ENCODE measurements at places on chromosomes 11 and 22.

- DNase-seq = no peak
Observed at GRCh38 chr11:12278766-12279671, 98.4 kb upstream of the PARVA start.

DNA sequence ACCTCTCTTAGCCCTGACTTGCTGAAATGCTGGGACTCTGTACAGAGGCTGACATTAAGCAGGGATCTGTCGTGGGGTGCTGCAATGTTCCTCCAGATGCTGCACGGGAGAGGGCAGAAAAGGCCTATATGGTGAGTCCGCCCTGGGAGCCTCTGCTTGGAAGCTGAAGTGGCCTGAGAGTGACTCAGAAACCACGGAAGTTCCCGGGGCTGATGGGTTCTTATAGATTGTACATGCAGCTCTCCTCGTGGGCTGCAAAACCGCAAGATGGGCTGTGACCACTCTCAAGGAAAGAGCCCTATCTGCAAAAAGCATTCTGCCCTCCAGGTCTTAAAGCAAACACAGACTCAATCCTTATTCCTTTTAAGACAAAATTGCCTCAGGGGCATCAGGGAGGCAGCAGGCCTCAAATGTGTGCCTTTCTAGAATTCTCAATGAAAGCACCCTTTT, 5.8 kb upstream of the SLC43A3 start:
- DNase-seq = no peak

DNA sequence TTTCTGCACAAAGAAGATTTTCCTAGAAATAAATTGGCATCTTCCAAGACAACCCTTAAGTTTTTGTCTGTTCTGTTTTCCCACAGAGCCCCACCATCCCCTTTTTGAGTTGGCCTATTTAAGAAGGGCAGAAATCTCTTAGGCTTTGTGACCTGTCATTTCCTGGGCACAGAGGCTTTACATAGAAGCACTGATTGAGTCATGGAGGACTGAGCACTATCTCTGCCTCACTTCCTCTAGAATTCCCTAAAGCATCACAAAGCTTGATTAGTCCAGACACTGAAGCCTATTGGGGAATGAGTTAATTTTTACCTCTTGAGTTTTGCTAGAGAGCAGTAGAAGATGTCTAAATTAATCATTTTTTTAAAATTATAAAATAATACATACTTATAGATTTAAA, 25.4 kb downstream of the TRIM44 start:
- DNase-seq = no peak

GRCh38 chr11:113685654-113686359, 20.3 kb downstream of the TMPRSS5 start:
- no peak for DNase-seq

DNA sequence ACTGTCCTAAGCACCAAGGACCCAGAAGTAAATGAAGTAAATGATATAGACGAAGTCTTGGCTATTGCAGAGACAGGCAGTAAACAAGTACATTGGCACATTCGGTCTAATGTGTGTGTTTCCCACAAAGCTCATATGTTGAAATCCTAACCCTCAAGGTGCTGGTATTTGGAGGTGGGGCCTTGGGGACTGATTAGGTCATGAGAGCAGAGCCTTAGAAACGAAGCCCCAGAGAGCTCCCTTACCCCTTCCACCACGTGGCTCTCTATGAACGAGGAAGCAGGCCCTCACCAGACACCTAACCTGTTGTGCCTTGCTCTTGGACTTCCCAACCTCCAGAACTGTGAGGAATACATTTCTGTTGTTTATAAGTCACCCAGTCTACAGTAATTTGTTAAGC, 14.9 kb downstream of the CLMP start:
- peak; percentile 80 for DNase-seq

DNA sequence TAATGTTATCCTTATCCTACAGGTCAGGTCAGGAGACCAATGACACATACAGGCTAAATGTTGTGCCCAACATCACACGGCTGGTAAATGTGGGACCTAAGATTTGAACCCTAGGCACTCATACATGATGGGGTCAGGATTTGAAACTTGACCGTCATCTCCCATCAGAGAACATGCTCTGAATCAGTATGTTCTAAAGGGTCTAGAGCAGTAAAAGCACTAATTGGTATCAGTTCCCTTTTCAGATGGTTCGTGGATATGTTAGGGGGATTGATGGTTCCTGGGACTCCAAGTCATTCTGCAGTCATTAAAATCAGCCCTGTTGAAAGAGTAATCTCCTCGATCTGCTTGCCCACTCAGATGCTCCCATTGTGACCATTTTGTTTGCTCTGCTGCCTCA, 65.5 kb downstream of the BMAL1 start:
- no peak for DNase-seq

- no peak for DNase-seq
Observed at GRCh38 chr22:40529821-40530220, 106.7 kb downstream of the MRTFA start.

GRCh38 chr11:134460062-134460561, 48.1 kb upstream of the B3GAT1 start:
- DNase-seq = no peak

- DNase-seq = no peak
Observed at GRCh38 chr11:72897506-72897905, 83.3 kb downstream of the ATG16L2 start.

DNA sequence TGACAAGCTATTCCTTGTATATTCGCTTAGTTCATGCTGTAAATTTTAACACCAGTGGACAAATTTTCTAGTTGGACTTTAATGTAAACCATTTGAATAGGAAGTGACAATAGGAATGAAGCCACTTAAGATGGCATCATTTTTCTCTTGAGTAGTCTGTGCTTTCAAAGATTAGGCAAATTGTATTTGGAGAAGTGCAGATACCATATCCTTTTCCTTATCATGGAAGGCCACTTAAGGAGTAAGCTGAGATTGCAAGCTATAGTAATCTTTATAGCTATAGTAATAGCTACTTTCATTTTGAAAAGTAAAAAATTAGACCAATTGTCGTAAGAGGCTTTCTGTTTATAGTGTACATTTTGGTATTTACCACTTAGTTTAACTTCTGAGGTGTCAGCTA, 12.8 kb downstream of the CAPRIN1 start:
- no peak for DNase-seq

GRCh38 chr11:4178813-4179662, 84.4 kb downstream of the RRM1 start:
- DNase-seq = no peak

DNA sequence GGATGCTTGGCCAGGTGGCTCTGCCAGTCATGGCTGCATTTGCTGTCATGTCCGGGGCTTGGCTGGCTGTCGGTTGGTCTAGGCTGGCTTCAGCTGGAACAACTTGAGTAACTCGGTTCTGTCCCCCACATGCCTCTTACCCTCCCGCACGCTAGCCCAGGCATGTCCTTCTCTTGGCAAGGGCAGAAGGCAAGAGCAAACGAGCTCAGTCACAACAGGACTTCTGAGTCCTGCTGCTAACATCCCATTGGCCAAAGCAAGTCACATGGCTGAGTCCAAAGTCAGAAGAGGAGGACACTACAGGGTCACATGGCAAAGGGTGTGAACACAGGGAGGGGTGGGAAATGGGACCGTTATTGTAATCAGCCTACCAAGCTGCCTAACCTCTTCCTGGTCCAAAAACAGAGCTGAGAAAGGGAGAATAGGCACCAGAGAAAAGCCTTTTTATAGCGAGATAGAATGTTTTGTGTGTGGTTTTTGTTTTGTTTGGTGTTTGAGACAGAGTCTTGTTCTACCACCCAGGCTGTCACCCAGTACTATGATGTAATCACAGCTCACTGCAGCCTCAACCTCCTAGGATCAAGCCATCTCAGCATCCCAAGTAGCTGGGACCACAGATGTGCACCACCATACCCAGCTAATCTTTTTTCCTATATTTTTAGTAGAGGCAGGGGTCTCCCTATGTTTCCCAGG, 81.9 kb downstream of the MN1 start:
- DNase-seq = peak; percentile 82

- DNase-seq = no peak
Observed at GRCh38 chr22:39359659-39360195, 9.9 kb downstream of the SYNGR1 start.

- DNase-seq = no peak
Observed at GRCh38 chr11:32332990-32333319, 102.4 kb downstream of the WT1 start.

GRCh38 chr11:110634370-110634769, 77.9 kb downstream of the ARHGAP20 start:
- no peak for DNase-seq

DNA sequence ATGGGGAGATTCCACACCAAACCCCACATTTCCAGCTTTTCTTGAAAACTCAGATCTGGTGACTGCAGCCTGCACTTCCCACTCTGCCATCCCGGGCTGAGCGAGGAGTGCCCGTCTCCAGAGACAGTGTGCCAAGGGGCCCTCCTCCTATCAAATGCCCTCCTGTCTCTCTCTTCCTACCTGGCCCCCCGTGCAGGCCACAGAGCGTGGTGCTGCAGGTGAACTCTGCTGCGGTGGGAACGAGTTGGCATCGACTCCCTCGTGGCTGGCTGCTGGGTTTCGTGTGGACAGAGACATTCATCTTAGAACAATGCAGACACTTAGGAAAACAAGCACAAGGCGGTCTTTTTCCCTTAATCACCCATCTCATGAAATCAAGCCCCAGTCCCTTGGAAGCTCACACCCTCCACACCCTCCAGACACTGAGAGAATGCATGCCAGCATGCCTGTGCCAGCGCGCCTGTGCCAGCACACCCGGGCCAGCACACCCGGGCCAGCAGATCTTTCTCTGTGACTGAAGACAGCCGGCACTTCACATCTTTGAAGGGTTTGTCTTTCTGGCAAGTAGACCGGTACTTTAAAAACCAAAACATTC, 65.0 kb downstream of the PARVB start:
- no peak for DNase-seq

- no peak for DNase-seq
Observed at GRCh38 chr22:20449819-20450550, 12.4 kb upstream of the SCARF2 start.

DNA sequence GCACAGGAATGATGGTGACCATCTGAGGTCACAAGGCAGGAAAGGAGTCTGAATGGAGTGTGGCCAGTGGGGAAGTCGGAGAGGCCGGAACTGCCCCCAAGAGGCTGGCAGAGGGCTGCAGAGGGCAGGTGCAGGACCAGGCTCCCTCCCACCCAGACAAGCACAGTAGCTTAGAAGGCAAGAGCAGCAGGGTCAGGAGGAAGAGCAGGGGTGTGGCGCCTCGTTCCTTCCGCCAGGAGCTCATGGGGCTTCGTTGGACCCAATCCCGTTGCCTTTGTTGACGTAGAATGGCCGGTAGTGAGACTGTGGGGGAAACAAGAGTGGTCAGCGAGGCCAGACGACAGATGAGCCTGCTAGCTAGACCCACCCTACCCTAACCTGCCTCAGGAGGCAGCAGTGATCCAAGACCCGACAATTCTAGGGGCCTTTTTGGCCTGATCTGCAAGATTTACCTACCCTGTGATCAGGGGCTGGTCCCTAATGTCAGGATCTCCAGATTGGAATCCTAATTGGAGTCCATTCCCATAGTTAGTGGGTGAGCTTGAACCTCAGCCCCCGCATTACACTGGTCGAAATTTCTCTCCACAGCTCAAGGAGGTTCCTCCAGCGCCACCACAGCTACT, 25.6 kb downstream of the TRIM29 start:
- DNase-seq = no peak

DNA sequence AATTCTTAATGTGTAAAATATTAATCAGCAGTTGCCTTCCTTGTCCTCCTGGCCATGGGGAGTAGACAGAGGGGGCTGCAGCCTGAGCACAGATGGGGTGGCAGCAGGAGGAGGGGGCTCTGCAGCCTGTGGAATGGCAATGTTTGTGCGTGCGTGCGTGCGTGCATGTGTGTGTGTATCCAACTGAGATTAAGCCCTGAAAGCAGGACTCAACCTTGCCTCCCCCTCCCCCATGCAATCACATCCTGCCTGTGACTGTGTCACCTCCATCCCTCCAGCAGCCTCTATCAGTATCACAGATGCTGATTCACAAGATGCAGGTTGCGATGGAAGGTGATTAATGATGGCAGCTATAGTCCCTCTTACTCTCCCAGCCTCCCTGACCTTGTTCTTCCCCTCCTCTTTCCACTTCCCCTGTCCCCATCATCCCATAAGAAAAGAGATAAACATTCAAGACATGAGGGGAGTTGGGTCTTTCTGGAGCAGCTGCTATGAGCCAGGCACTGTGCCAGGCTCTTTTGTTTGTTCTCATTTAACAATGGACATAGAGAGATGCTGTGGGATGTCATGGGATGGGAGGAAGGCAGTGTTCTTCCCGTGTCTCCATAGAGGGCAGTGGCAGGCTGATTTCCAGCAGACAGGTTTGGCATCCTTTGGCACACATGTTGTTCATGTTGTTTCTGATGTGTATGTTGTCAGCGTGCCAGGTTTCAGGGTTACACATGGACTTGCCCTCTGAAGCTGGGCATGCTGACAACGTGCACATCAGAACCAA, 43.8 kb upstream of the NECTIN1 start:
- DNase-seq = no peak

DNA sequence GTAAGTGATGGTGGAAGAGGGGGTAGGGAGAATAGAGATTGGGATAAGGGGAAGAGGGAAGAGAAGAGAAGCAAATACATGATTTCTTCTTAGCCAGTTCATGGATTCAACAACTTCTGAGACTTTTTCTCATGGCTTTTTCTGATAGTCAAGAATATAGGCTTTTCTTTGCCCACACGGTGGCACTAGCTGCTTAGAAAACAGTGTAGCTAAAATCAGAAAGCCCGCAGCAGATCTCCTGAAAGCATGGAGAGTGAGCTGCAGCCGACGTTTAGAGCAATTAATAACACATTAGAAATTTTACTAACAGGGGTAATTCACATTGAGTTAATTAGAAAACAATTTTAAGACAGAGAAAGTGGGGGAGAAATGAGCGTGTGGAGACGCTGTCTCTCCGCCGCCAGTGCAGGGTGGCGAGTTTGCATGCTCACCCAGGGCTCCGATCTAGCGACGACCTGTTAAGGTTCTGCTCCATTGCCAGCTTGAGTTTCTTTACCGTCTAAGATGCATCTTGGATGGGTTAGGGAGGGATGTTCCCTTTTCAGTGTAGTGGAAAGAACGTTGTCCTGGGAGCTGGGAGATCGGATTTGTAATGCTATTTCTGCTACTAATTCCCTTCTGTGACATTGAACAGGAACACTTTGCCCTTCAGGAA, 3.3 kb upstream of the RAG1 start:
- DNase-seq = peak; percentile 84

- peak; percentile 62 for DNase-seq
Observed at GRCh38 chr11:1743585-1744136, 6.7 kb downstream of the IFITM10 start.

DNA sequence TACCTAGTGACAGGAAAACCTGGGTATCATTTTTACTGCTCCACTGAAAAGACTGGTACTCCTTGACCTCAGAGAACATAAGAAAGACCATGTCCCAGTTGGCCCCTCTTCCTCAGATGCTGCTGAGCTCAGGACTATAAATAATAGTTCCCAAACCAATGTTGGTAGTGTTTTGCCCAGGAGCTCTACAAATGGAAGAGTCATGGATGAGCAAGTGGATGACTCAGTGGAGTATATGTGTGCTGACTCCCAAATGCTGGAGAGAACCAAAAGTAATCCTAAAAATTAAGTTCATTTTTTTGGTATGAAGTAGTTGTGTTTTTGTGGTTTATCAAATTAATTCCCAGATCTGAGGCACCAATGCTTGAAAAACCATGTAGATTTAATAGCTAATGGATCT, 482.0 kb downstream of the KCNA4 start:
- DNase-seq = no peak
